Left forelimb (tissue), 1 donor: ENCODE measurements at places on chromosomes 13 and 19.

GRCh38 chr13:45564133-45564776 is 51.3 kb downstream of the ERICH6B start:
- DNase-seq, result no peak

- no peak for DNase-seq
Measured at GRCh38 chr13:113840541-113841352, 23.1 kb downstream of the GAS6 start.

DNA sequence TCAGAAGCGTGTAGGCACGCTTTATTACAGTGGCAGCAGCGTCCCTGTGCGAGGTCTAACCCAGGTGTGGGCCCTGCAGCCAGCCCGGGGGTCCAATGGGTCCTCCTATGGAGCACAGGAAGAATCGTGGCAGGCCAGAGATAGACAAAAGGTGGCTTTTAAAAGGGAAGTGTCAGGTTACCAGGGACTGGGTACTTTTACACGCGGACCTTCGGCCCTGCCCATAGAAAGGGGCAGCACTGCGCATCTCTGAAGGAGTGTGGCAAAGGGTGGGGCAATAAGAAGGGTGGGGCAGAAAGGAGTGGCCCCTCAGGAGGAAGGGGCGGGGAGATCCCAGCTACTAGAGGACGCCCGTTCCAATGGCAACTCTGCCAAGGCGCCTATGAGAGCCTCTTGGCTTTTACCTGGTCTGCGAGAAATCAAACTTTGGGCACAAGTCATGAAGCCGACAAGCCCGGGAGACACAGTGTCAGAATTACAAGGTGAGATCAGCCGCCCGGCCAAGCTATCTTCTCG is 1419.8 kb downstream of the UQCRFS1 start:
- peak; percentile 74 for DNase-seq

- DNase-seq, result no peak
Measured at GRCh38 chr13:114177245-114178010, 1.6 kb upstream of the CFAP97D2 start.

- no peak for DNase-seq
Measured at GRCh38 chr19:17836530-17836929, 11.3 kb downstream of the JAK3 start.

DNA sequence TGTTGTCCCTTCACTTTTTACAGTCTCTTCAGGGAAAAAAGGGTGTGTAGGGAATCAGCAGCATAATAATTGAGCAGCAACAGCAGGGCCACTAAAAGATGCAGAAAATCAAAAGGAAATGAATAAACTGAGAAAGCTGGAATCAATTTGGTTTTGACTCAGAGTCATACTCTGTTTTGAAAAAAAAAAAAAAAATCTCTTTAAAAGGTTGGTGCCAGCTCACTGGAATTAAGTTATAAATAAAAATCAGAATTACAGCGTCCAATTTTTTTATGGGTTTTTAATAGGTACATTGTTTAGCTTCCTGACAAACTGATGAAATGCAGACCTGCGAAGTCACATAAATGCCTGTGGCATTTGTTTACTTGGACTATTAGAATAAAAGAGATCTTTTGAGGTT is 231.9 kb downstream of the COG6 start:
- no peak for DNase-seq

- no peak for DNase-seq
Measured at GRCh38 chr13:114035583-114036531, 62.0 kb upstream of the C13orf46 start.

- DNase-seq, result no peak
Measured at GRCh38 chr19:18422530-18423191, 3.5 kb downstream of the SSBP4 start.

DNA sequence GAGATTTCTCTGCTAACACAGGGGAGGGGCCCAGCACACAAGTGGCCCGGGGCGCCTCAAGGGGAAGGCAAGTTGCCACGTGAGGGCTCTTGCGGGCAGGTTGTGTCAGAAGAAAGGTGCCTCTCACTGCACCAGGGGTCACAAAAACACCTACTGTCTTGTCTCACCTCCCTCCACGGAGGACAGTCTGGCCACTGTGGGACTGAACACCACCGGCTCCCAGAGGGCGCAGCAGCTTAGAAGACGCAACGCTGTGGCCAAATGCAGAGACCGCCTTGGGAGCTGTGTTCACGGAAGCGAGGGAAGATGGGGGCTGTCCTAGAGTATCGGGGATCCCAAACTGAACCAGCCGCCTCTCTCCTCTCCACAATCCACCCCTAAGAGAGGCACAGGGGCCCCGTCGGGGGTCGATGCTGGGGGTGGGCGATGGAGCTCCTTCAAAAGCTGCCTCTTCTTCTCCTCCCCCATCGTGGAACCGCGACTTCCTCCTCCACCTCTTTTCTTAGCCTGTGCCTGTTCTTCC is 177.5 kb downstream of the FOXO1 start:
- DNase-seq, result no peak
